GM23248 (cell line): ENCODE measurements at places on chromosomes 11 and 22. TPM values are rescaled to one million over a fixed set of nuclear protein-coding genes. Genes with fewer than 3 reads are reported as not detected.

DNA sequence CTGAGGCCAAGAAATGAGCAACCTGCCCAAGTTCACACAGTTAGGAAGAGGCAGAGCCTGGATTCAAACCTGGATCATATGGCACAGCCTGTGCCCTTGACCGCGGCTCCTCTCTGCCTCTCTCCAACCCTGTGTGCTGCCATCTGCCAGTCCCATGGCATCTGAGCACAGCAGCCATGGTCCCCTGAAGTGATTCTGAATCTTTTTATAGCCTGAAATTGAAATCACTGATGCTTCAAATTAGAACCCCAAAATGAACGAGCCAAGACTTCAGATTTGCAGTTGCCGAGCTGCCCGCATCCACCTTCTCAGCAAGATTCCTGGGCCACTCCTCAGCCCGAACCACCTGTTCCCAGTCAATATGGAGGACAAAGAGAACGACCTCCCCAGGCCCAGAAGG lies 252.7 kb downstream of the CTTN start:
- no peak overlapping the region for H3K27ac ChIP-seq
- H3K4me3 ChIP-seq = no peak overlapping the region
- no peaks in the 10 kb centered on the region for H3K36me3 ChIP-seq

GRCh38 chr22:27350306-27350705 lies 451.2 kb downstream of the MN1 start:
- no peak for DNase-seq
- no peak overlapping the region for H3K4me3 ChIP-seq
- H3K4me1 ChIP-seq = peaks cover 15% of the 10 kb centered on the region
- H3K27ac ChIP-seq = no peak overlapping the region

DNA sequence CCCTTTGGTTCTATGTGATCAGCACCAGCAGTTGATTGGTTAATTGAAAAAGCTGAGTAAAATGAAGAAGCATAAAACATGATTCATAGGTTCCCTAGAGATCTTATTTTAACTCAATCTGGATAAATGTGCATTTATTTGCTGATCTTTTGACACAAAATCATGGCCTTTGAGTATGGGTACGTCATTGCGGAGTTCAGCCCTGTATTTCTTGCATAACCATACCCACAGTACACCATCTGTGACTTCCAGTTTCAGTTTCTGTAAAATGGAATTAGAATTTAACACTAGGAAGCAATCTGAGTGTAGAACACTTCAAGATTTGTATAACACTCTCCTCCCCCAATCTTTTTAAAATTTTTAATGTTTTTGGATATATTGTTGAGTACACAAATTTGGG lies 358.2 kb downstream of the DDX10 start:
- no peaks in the 10 kb centered on the region for H3K27me3 ChIP-seq
- no peak overlapping the region for H3K4me3 ChIP-seq
- peak; percentile 22 for DNase-seq
- no peak overlapping the region for H3K27ac ChIP-seq

GRCh38 chr11:132904607-132905006 lies 627.7 kb downstream of the OPCML start:
- no peak overlapping the region for H3K27ac ChIP-seq
- H3K36me3 ChIP-seq = no peaks in the 10 kb centered on the region
- no peaks in the 10 kb centered on the region for H3K27me3 ChIP-seq
- DNase-seq = no peak

- H3K36me3 ChIP-seq = no peaks in the 10 kb centered on the region
- peak overlapping the region; percentile 82 for H3K4me3 ChIP-seq
- H3K27ac ChIP-seq = peak overlapping the region; percentile 86
- peak; percentile 93 for DNase-seq
- peaks cover 6% of the 10 kb centered on the region for H3K4me1 ChIP-seq
These were observed 587 bp downstream of the SLC25A22 start for GRCh38 chr11:797296-798092.

GRCh38 chr11:71322861-71323582 lies 70.6 kb upstream of the SHANK2 start:
- no peaks in the 10 kb centered on the region for H3K36me3 ChIP-seq
- no peaks in the 10 kb centered on the region for H3K4me1 ChIP-seq
- no peak overlapping the region for H3K27ac ChIP-seq
- H3K4me3 ChIP-seq = no peak overlapping the region
- DNase-seq = no peak

GRCh38 chr11:112310419-112310818 lies 49.8 kb upstream of the PLET1 start:
- no peak overlapping the region for H3K27ac ChIP-seq
- no peak for DNase-seq
- no peaks in the 10 kb centered on the region for H3K36me3 ChIP-seq
- H3K27me3 ChIP-seq = no peaks in the 10 kb centered on the region

GRCh38 chr11:67379061-67380058 lies 6.0 kb upstream of the CLCF1 start:
- H3K36me3 ChIP-seq = no peaks in the 10 kb centered on the region
- peak; percentile 94 for DNase-seq
- H3K27me3 ChIP-seq = no peaks in the 10 kb centered on the region
- 0 out of 2 replicates have a peak overlapping the region, but pooled peaks have one; percentile 0 for H3K4me3 ChIP-seq
- H3K4me1 ChIP-seq = peaks cover 44% of the 10 kb centered on the region
- H3K27ac ChIP-seq = peak overlapping the region; percentile 68

- H3K4me3 ChIP-seq = peak within 1 kb of the TSS; percentile 73
- H3K36me3 ChIP-seq = no peaks in the 10 kb centered on the region
These were observed at the start of gene ELFN2 for GRCh38 chr22:37427135-37427710. Gene ELFN2 (minus strand): TSS chr22:37427479. CDS start chr22:37375534, 51,945 bp downstream.

- peaks cover 45% of the 10 kb centered on the region for H3K27me3 ChIP-seq
- H3K27ac ChIP-seq = no peak overlapping the region
- no peaks in the 10 kb centered on the region for H3K4me1 ChIP-seq
- DNase-seq = peak; percentile 18
- H3K36me3 ChIP-seq = no peaks in the 10 kb centered on the region
- H3K4me3 ChIP-seq = no peak overlapping the region
These were observed 38.7 kb downstream of the SYT13 start for GRCh38 chr11:45247433-45247832.

DNA sequence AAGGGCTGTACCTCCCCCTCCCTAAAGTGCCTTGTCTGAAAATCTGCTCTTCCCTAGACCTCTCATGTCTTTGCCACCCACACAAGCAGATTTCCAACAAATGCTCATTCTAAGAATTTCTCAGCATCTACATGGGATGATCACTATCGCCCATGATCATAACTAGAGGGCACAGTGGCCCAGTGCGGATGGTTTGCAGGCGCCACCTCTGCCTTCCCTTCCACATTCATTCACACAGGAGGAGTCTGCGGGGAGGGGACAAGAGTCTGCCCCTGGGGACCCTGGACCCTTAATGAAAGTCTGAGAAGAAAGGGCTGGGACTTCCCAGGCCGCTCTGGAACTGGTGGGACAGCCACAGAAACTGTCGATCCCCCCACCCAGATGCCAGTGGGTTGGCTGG lies 28.9 kb downstream of the KCTD17 start:
- H3K4me1 ChIP-seq = no peaks in the 10 kb centered on the region
- H3K27me3 ChIP-seq = peaks cover 14% of the 10 kb centered on the region
- H3K4me3 ChIP-seq = no peak overlapping the region
- DNase-seq = no peak

DNA sequence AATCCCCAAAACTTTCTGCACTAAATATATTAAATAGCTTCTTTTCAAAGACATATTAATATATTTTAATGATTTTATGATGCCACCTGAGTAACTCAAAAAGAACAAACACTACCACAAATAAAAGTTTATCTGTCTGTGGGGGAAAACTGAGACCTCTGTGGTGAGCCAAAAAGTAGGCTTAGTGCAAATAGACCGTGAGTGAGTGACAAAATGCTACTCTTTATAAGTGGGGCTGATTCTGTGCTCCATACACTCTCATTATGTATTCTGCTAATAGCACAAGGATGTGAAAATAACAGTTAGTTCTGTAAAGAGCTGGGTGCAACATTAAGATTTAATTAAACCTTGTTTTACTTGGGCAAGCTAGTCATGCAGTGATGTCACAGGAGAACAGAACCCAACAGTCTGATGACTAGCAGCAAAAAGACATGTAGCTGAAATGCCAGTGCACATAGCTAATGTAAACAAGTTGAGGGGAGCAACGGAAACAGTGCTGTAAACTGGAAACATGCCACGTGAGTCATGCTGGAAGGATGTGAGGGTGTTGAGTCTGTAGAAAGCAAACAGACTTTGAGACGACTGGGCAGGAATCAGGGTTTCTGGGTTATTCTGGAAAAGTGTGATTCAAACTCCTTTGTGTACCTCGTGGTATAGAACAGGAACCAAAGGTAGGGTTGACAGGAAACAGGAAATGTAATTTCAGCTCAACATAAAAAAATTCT lies 1130.4 kb downstream of the LRRC4C start:
- H3K27ac ChIP-seq = peak overlapping the region; percentile 44; the same call in 1 of the 2 replicates
- DNase-seq = peak; percentile 84
- H3K4me1 ChIP-seq = no peaks in the 10 kb centered on the region
- no peaks in the 10 kb centered on the region for H3K27me3 ChIP-seq
- H3K4me3 ChIP-seq = no peak overlapping the region

DNA sequence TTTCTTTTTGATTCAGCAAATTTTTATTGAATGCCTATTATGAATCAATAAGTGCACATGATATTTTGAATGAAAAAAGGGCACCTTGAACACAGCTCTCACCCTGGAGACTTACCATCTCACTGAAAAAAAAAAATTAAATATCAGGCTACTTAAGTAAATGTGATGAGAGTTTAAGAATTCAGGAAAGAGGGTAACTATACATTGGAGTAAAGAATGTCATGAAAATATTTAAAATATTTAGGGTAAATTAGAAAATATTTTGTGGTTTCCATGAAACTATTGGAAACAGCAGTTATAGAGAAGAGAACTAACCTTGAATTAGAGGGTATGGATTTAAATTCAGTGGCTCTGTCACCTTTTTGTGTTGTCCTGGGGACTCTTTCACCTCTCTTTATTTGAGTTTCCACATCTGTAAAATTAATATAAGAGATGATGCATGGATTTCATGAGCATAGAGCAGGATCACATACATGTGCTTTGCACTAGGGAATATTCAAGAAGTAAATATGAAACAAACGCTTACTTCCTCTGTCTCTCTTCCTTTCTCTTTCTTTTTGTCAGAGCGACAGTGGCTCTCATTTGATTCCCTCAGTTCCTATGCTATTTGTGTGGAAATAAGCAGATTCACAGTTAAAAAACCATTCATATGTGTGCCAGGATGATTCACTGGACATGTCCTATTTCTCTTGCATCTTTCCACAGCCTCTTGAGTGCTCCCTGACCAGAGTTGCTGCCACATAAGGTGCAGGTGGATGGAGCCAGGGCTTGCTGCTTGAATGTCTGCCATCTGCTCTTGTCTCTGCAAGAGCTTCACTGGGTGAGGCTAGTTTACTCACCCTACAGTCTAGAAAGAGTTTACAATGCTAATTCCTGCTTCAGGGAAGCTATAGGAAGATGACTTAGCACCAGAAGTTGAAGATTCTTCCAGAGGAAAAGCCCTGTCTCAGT lies 533.1 kb downstream of the ETS1 start:
- no peaks in the 10 kb centered on the region for H3K27me3 ChIP-seq
- peaks cover 43% of the 10 kb centered on the region for H3K4me1 ChIP-seq
- no peaks in the 10 kb centered on the region for H3K36me3 ChIP-seq
- peak overlapping the region; percentile 74 for H3K27ac ChIP-seq
- peak; percentile 79 for DNase-seq

DNA sequence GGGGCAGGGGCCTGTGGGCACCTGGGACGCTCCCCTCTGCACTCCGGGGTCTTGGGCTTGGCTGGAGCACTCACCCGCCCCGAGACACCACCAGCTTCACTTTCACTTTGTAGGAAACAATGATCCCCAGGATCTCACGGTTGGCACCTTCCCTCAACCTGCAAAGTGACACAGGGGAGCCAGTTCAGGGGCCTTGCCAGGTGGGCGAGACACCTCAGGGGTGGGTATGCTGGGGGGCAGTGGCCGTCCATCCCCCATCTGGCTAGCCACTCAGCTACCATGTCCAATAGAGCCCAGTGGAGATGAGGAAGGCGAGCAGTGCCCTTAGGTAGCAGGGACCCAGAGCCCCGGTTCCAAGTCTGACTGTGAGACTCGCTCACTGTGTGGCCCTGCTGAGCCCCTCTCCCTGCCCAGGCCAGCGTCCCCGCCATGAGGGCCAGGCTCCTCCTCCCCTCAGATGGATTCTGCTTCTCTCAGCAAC lies 32.3 kb downstream of the TPBGL start:
- no peaks in the 10 kb centered on the region for H3K36me3 ChIP-seq
- no peaks in the 10 kb centered on the region for H3K4me1 ChIP-seq
- DNase-seq = no peak

GRCh38 chr22:50498322-50498890 lies 9.1 kb downstream of the LMF2 start:
- no peaks in the 10 kb centered on the region for H3K36me3 ChIP-seq
- H3K4me1 ChIP-seq = no peaks in the 10 kb centered on the region
- H3K27me3 ChIP-seq = no peaks in the 10 kb centered on the region
- DNase-seq = peak; percentile 79

- peak; percentile 35 for DNase-seq
- no peaks in the 10 kb centered on the region for H3K4me1 ChIP-seq
- peaks cover 72% of the 10 kb centered on the region for H3K27me3 ChIP-seq
- H3K36me3 ChIP-seq = no peaks in the 10 kb centered on the region
- H3K4me3 ChIP-seq = peak overlapping the region; percentile 56
These were observed 4.3 kb upstream of the LMO1 start for GRCh38 chr11:8267831-8268529.

DNA sequence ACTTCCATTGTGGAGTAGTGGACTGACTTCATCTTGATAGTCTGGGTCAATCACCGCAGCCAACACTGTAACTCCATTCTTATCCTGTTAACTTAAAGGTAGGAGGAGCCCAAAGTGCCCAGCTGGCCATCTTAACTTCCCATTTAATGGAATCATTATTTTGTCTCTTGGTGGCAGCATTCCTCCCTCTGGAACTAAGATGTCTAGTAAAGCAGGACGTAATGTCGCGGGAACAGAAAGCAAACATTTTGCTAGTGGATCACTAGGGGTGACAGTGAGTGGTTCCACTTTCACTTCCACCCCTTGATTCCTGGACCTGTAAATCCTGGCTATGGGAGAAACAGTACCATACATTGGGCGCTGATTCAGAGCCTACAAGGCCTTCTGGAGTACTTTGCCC lies 71.4 kb downstream of the GAB4 start:
- H3K4me1 ChIP-seq = no peaks in the 10 kb centered on the region
- H3K27me3 ChIP-seq = no peaks in the 10 kb centered on the region
- no peak overlapping the region for H3K27ac ChIP-seq
- H3K36me3 ChIP-seq = no peaks in the 10 kb centered on the region
- DNase-seq = no peak

GRCh38 chr11:92776676-92777075 lies 192.8 kb upstream of the MTNR1B start:
- H3K27me3 ChIP-seq = peaks cover 7% of the 10 kb centered on the region; the same call in 1 of the 2 replicates
- peak; percentile 28 for DNase-seq
- H3K4me1 ChIP-seq = no peaks in the 10 kb centered on the region

GRCh38 chr22:19880786-19881569 lies 26.3 kb upstream of the GNB1L start:
- H3K36me3 ChIP-seq = no peaks in the 10 kb centered on the region
- H3K27me3 ChIP-seq = no peaks in the 10 kb centered on the region
- H3K4me3 ChIP-seq = peak overlapping the region; percentile 58
- DNase-seq = peak; percentile 97
- peak overlapping the region; percentile 84 for H3K27ac ChIP-seq

GRCh38 chr11:95638501-95638900 lies 151.1 kb downstream of the FAM76B start:
- H3K36me3 ChIP-seq = no peaks in the 10 kb centered on the region
- H3K27me3 ChIP-seq = no peaks in the 10 kb centered on the region
- H3K4me1 ChIP-seq = no peaks in the 10 kb centered on the region
- no peak overlapping the region for H3K27ac ChIP-seq
- no peak overlapping the region for H3K4me3 ChIP-seq

CCDC15 gene
- 0.97 and 1.3 TPM in 2 replicates for total RNA-seq

ARCN1 gene
- 187 and 191 TPM in 2 replicates for total RNA-seq

HBE1 gene
- total RNA-seq = not detected in 2 replicates

NLRP14 gene
- total RNA-seq = not detected in 2 replicates

RIMBP3C gene
- total RNA-seq = 0.22 TPM in 1 of 2 replicates, not detected in the other

POLD4 gene
- total RNA-seq = 86.6 and 109 TPM in 2 replicates

DDIAS gene
- total RNA-seq = 5.4 and 7.6 TPM in 2 replicates

PES1 gene
- 63.2 and 83.7 TPM in 2 replicates for total RNA-seq

TUB gene
- 12.3 and 12.9 TPM in 2 replicates for total RNA-seq

PPP6R3 gene
- total RNA-seq = 71.2 and 96.0 TPM in 2 replicates

ZNRF3 gene
- total RNA-seq = 1.8 and 3.9 TPM in 2 replicates
